AG09319 (cell line): ENCODE measurements at places on chromosomes 4 and X.

GRCh38 chr4:138189206-138189605 lies 52.9 kb downstream of the SLC7A11 start:
- DNase-seq = no peak

- DNase-seq = no peak
Measured at GRCh38 chr4:148443512-148444295, 1.5 kb upstream of the NR3C2 start.

DNA sequence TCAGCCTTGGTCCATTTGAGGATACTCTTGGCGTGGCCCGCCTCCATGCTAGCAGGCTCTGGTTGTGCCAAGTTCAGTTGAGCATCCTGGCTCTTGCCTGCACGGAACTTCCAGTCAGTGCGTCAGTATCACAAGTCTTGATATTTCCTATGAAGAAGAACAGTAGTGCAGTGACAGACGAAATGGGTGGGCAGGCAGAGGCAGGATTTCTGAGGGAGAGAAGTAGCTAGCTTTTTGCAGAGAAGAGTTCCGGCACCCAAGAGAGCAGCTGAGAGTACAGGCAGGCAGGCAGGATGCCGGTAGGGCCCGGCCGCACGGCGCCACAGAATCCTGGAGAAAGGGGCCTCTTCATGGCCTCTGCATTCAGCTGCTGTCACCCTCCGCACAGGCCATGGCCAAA lies 56.1 kb upstream of the MSANTD1 start:
- DNase-seq = no peak

DNA sequence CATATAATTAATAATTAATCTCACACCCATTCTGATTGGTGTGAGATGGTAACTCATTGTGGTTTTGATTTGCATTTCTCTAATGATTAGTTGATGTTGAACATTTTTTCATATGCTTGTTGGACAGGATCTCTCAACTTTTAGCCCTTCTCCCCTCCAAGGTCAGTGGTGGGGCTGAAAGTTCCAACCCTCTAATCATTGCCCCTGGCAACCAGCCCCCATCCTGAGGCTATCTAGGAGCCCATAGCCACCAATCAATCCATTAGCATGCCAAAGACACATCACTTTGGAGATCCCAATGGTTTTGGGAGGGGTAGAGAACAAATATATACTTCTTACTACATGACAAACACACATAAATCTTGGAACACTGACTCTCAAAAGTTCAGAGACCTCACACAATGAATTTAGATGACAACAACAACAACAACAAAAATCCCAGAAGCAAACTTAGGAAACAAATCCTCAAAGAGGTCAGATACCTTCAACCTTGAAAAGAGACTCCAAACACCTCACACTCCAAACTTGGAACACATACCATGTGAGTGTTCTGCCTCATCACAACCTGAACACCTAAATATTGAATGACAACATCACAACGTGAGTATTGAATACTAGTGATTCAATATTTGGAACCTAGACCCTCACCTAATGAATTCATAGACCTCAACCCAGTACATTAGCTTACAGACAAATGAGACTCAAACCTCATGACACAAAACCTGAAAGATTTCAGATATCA lies 19.0 kb upstream of the PAGE4 start:
- no peak for DNase-seq
